Sigmoid colon (tissue), 7 donors: ENCODE measurements at places on chromosomes 2 and 18. TPM values are rescaled to one million over a fixed set of nuclear protein-coding genes. Genes with fewer than 3 reads are reported as not detected.

DNA sequence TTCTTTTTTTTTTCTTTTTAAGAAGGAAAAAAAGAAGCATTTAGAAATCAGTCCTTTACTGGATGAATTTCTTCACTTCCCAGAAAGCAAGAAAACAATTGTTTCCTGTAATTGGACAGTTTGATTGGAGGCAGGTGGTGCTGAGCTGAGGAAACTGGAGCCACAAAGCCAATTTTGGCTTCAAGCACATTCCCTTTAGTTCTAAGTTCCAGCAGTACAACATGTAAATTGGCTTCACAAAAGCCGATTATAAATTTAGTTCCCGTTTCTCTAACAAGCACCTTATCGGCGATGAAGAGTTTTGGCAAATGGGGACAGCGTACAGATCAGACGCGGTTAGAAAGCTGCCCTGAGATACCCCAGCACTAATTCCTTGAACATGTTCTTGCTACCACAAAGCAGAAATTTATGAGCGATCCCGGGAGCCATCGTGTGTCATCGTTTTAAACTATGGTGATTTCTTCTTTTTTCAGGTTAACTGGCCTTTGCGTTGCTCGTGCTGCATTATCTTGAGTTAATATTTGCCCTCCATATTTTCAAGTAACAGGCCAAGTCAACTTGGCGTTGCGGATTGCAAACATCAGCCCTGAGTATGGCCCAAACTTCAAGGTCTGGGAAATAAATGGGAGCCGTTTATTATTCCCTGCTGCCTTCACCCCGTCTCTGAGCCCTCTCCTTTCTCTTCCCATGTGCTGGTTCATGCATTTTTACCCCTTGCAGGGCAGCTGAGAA lies 190.4 kb upstream of the ID2 start:
- no peaks in the 10 kb centered on the region for H3K27me3 ChIP-seq
- peak overlapping the region; percentile 48 for H3K27ac ChIP-seq
- H3K4me3 ChIP-seq: no peak overlapping the region
- H3K36me3 ChIP-seq: no peaks in the 10 kb centered on the region

GRCh38 chr2:202032846-202033316 lies 774 bp upstream of the FZD7 start:
- H3K27me3 ChIP-seq: no peaks in the 10 kb centered on the region
- no peaks in the 10 kb centered on the region for H3K4me1 ChIP-seq
- peak overlapping the region; percentile 69 for H3K4me3 ChIP-seq
- no peaks in the 10 kb centered on the region for H3K36me3 ChIP-seq
- H3K27ac ChIP-seq: peak overlapping the region; percentile 99
- peak; percentile 91 for DNase-seq

GRCh38 chr2:225282858-225283710 lies 116.4 kb upstream of the NYAP2 start:
- no peaks in the 10 kb centered on the region for H3K36me3 ChIP-seq
- H3K4me1 ChIP-seq: no peaks in the 10 kb centered on the region
- no peak overlapping the region for H3K27ac ChIP-seq
- H3K4me3 ChIP-seq: no peak overlapping the region
- DNase-seq: no peak

- H3K27me3 ChIP-seq: no peaks in the 10 kb centered on the region
- no peaks in the 10 kb centered on the region for H3K36me3 ChIP-seq
- DNase-seq: no peak
- no peak overlapping the region for H3K27ac ChIP-seq
These were observed 337.7 kb downstream of the MEIS1 start for GRCh38 chr2:66772618-66773017.

GRCh38 chr2:176473177-176473576 lies 203.9 kb downstream of the MTX2 start:
- peaks cover 10% of the 10 kb centered on the region for H3K4me1 ChIP-seq
- peak overlapping the region; percentile 29 for H3K4me3 ChIP-seq

- H3K4me3 ChIP-seq: no peak overlapping the region
- H3K27me3 ChIP-seq: no peaks in the 10 kb centered on the region
- no peak overlapping the region for H3K27ac ChIP-seq
- no peak for DNase-seq
- H3K36me3 ChIP-seq: no peaks in the 10 kb centered on the region
- H3K4me1 ChIP-seq: peaks cover 34% of the 10 kb centered on the region
These were observed 51.4 kb upstream of the MRPL33 start for GRCh38 chr2:27720004-27720551.

RPIA gene
- total RNA-seq: 6.1 TPM

SNTG2 gene
- 2.8 TPM for total RNA-seq

ASB18 gene
- total RNA-seq: not detected
